Erythroblast (primary cell): ENCODE measurements at places on chromosomes 3 and 15.

GRCh38 chr3:25043177-25043576 is 384.9 kb upstream of the RARB start:
- DNase-seq: no peak

DNA sequence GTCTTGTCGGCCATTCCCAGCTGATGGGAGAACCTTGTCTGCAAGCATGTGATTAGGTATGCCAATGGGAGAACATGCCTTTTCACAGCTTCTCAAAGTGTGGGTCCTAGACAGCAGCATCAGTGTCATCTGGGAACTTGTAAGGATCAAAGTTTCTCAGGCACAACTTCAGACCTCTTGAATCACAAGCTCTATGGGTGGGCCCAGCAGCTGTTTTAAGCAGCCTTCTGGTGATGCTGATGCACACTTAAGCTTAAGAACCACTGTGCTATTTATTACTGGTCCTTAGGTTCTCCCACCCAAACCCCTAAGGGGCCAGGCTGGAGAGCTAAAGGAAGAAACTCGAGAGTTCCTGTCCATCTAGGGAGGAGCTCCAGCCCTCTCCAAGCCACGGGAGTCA is 453.9 kb upstream of the PROK2 start:
- no peak for DNase-seq

- DNase-seq: peak; percentile 54
Measured at GRCh38 chr15:74780523-74781430, 1.1 kb upstream of the CSK start.

DNA sequence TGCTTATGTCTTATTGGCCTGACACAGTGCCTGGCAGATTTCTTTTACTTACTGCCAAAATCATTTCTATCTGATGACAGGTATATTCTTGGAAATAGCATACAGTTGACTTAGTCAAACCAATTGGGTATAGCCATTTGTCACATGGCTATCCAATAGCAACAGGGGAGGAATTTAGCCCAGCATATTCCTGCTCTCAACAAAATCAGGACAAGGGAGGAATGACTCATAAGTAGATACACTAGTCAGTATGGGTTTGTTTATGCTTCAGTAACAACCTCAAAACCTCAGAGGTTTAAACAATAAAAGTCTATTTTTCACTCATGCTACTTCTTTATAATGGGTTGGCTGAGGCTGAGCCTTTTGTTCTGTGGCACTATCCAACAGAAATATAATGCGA is 38.0 kb upstream of the VILL start:
- no peak for DNase-seq

DNA sequence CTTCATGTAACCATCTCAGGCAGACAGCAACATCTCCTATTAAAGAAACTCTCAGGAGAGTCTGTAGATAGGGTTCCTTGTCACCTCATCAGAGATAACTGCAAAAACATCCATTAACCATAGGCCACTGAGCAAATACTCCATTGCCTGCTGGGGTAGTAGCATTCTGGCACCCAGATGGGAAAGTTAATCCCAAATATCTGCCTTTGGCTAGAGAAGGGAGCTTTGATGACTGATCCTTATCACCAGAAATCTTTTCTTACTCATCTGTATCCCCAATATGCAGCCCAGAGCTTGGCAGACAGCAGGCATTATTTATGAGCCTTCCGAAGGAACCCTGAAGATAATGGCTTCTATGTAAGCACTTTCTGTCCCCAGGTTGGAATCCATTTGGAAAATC is 173.1 kb downstream of the MFSD1 start:
- no peak for DNase-seq

DNA sequence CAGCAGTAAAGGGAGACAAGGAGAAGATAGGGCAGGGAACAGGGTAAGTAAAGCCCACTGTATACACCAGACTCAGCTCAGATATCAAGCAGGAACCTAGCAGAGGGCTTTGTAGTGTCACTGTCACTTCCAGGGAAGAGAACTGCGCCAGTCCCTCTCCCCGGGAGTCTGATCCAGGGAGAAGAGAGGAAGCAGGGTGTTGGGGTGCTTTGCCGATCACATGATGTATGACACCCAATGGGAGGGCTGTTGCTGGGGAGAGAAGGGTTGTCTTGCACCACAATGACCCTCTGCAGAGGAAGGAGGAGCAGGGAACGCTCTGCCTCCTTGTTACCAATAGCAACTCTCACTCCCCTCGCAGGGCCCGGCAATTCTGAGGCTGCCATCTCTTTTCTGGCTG is 147.2 kb upstream of the SLC2A2 start:
- peak; percentile 11 for DNase-seq

DNA sequence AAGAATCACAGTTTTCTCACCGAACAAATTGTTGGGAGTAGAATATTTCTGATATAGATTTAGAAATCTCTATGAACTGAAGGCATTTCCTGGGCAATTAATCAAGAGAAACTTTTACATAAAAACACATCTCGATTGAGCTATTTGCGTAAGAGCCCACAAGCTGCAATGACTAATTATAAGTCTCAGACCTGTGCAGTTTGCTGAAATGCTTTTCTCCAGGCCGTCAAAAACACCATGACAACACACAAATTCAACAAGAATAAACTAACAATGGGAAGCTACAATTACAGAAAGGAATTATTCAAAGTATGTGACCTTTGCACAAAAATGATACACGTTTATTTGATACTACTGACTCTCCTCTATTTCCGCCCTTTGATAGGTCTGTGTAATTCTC is 481.2 kb upstream of the WNT5A start:
- DNase-seq: no peak

- no peak for DNase-seq
Measured at GRCh38 chr15:76328106-76328696, 8.4 kb upstream of the ISL2 start.
